Glomerular endothelial cell (primary cell): ENCODE measurements at places on chromosomes 12 and 14. TPM values are rescaled to one million over a fixed set of nuclear protein-coding genes. Genes with fewer than 3 reads are reported as not detected.

SCNN1A gene
- total RNA-seq, result 0.24 TPM in 1 of 2 replicates, not detected in the other

DNA sequence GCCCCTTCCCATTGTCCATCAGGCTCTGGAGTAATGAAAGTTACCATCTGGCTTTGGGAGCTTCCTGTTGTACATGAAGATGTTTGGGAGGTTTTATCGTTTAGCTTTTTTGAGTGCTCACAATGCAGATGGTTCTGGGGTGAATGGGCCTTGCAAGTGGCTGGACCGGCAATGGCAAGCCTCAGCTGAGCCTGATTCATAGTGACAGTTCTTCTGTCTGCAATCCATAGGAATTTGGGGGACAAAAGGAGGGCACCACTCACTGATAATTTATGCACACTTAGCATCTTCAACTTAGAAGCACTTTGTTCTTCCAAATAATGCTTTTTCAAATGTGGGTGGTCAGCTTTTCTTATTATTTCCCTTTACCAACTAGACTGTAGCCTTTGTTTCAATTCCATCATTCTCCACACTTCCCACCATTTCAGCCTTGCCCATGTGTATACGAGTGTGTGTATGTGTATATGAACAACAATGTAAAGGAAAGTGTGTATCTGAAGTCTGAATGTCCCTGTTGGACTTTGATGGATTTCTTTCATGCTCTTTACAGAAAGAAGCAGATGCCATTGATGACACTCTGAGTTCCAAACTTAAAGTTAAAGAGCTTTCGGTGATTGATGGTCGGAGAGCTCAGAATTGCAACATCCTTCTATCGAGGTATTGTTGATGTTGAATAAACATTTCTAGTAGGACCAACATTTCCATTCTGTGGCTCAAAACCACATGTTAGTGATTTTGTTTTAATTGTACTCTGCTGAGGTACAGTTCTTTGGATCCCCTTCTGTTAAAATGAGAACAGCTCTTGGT lies 125.5 kb downstream of the GPR135 start:
- no peak for DNase-seq

TMEM253 gene
- total RNA-seq, result 0.19 TPM in 1 of 2 replicates, not detected in the other

ACRBP gene
- total RNA-seq, result 0.58 TPM in 1 of 2 replicates, not detected in the other

DNA sequence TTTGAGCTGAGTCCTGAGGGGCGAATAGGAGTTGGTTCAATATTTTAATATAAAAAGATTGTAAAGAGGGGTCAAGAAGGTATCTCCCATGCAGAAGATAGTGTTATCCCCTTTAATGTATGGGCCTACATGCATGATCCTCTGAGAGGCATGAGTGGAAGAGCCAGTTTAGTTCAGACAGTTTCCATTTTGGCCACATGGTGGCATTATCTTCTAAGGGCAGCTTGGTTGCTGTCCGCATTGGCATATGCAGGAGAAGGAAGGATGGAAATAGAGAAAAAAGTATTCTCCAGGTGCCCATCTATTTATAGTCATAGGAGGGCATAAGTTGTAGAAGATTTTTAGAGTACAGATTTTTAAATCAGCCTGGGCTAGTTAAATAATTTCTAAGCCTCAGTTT lies 5.4 kb downstream of the SAMD4A start:
- no peak for DNase-seq

DNA sequence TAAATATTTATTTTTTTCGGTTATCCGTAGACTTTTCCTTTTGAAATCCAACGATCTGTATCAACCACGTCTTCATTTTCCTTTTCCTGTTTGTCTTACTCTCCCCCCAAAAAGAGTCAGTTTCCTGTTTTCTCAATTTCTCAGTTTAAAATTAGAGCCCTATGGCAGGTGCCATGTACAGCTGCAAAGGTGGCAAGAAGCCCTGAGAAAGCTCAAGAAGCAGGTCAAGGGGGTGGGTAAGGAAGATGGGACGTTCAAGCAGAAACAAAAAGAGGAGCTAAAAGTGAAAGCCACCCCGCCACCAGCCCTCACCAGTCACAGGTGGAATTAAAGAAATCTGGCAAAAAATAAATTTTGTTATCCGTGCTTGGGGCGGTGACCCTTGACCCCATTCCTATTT lies 26.7 kb downstream of the SLC35E3 start:
- no peak for DNase-seq
